ENCODE measurements at places on chromosomes 4 and X.

DNA sequence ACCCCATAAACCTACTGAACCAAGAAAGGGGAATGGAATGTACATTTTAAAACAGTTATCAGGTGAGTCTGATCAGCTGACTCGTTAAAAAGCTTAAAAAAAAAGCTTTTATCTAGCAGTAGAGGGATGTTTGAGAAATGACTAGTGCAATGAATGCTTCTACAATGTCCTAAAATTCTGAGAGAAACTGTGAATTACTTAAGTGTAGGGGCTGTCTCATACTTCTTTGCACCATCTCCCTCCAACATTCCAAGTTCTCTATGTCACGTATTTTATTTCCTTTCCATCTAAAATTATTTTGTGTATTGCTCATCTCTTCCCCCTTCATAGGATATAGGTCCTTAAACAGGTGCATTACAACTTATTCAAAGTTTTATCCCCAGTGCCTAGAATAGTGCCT lies 11.9 kb upstream of the AREG start:
- DNase-seq = no peak

DNA sequence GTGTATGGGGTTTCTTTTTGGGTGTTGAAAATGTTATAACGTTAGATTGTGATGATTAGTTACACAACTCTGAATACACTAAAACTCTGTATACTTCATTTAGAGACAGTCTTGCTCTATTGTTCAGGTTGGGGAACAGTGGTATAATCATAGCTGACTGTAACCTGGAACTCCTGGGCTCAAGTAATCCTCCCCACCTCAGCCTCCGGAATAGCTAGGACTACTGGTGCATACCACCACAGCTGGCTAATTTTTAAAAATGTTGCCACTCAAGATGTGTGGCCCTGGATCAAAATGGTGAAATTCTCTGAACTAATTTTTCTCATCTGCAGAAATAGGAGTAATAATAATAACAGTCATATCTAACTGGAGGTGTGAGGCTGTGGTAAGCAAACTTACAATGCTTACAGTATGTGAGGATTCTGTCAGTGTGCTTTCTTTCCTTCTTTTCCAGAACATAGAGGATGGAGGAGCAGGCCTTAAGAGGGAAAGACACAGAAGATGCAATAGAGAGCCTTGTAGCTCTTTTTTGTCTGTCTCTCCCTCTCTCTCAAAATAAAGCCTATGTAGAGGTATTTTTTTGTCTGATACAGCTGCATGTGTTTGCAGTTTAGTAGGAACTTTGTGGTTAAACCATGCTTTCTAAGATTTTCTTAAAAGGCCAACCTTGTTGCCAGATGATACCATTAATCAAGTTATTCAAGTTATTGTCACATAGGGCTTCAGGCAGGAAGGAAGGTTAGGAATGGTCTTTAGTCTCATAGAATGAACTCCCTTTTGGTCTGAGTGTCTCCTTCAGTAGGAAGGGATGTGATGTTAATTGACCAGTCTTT lies 7.5 kb downstream of the ADD1 start:
- DNase-seq = no peak

DNA sequence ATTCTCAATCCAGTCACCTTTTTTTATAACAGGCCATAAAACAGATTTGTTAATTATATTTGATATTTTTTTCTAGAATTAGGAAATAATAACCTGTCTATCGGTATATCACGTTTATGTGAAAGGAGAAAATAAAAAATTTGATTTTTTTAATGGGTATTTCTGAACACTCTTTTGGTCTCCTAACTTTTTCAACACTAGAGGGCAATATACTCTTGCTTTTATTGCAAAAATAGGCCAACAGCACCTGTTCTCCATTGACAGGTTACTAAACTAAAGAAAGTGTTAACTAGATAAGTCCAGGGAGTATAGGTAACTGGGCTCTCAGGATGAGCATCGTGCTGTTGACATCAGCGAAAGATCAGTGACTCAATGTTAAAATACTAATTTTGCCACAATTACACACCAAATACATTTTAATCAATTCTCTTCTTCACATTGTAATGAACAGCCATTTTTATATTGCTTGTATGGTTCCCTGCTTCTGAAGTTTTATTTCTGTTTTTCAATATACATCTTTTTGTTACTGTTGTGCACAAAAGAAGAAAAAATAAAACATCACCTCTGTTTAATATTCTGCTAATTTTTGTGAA lies 22.8 kb downstream of the NDST4 start:
- no peak for DNase-seq

DNA sequence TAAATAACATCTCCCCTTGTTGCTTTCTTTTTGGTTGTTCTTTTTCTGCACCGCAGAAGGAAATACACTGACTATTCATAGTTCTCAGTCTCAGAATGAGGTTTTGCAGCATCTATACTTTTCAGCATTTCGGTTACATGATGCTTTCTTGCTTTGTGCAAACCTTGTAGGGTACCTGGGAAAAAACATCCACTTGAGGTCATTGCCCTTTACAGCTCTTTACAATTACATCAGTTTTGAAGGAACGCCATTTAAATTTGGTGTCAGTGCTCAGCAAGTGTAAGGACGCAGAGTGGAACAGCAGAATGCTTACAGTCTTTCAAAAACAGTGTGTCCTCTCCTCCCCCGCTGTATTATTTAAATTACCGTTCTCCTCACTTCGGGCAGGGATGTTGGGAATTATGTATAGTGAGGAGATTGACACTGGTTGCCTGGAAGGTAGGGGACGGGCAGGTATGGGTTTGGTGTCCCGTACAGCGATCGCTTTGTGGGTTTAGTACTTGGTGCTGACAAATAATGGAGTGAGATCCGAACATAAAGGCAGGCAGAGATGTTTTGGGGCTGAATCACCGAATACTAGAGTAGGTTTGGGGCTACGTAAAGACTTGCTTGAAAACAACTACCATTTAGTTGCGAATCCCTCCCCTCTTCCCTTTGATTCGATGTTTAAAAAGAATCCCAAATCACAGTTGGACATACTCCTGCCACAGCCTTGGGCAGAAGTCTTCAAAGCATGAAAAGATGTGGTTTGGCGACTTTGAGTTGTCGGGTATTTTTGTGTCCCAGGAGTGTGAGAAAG lies 2.0 kb upstream of the NKX3-2 start:
- DNase-seq = no peak

DNA sequence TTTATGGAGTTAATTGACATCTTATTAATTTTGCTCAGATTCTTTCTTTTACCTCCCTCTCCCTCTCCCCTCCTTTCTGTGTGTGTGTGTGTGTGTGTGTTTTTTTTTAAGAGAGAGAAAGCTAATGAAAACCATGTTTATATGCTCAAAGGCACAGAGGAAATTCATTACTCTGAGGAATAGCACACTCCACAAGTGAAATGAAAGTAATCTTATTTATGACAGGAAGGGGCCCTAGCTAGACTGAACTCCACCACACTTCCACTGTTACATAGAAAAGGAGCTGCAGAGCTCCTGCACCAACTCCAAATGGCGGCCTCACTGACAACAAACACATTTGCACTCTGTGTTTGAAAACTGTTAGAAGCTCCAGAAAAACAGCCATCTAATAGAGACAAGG lies 150.6 kb downstream of the RASL11B start:
- no peak for DNase-seq

DNA sequence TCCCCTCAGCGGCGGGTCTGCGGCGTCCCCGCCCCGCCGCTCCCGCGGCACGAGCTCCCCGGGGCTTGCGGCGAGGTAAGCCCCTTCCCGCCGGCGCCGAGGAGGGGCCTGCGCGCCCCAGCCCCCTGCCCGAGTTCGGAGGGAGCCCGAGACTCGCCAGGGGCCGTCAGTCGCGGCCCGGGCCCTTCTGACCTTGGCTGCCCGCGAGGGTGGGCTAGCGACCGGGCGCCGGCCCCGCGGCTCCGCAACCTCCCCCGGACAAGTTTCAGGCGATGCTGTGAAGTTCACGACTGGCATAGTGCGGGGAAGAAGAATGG lies 554 bp downstream of the CDKL5 start:
- no peak for DNase-seq

DNA sequence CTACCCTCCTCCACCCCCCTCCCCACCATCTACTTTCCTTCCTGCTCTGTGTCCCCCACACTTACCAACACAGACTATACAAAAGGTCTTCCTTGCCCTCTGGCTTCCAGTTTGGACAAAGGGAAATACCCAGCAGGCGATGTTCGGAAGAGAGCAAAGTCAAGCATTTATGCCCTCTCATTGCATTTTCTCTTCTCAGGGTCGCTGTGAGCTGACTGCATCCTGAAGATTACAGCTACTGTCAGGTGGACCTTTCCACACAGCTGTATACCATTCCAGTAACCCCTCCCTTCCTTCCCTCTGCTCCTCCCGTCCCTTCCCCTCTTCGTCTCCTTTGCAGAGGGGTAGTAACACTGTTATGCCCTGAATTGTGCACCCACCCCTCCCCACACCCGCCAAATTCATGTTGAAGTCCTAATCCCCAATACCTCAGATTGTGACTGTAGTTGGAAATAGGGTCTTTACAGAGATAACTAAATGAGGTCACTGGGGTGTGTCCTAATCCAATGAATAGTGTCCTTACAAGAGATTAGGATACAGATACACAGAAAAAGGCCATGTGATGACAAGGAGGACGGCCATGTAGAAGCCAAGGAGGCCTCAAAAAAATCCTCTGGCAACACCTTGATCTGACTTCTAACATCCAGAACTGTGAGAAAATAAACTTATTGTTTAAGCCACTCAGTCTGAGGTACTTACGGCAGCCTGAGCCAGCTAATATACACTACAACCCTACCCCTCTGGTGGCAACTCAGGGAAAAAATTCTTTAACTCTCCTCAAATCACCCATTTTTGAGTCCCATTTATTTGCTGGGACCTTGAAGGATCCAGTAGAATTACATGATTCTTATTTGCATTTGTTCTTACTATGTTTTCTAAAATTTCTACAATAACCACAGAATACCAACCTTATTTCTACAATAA lies 11.7 kb downstream of the MORF4L2 start:
- DNase-seq = no peak

Measured in activated effector memory CD4-positive, alpha-beta T cell treated with Interleukin-2 at 50 U/mL for 16 hours (primary cell).